ENCODE measurements at places on chromosomes 3 and 15. TPM values are rescaled to one million over a fixed set of nuclear protein-coding genes. Genes with fewer than 3 reads are reported as not detected.

The PLCL2 gene
- 64.5 TPM for total RNA-seq

DNA sequence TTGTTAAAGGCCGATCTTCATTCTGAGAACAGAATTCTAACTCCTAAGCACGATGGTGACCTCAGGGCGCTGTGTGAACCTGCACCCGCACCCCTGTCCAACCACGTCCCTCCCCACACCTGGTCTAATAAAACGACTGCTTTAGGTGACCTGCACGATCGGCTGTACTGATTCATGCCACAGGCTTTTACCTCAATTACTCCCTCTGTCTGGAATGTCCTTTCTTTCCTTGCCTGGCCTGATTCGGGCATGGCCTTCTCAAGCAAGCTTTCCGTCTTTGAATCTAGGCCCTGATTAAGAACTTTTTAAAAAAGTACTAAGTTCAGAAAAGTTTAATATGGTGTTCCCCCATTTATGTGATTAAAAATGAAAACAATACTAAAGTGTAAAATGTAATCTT, 842 bp upstream of the U2SURP start:
- no peak for DNase-seq

The LYZL4 gene
- not detected for total RNA-seq

The FGF12 gene
- total RNA-seq, result 356 TPM

GRCh38 chr3:126472277-126473006, 3.2 kb downstream of the ZXDC start:
- peak; percentile 73 for DNase-seq

The LINGO1 gene
- 0.81 TPM for total RNA-seq

The ZNF860 gene
- total RNA-seq, result 0.08 TPM

DNA sequence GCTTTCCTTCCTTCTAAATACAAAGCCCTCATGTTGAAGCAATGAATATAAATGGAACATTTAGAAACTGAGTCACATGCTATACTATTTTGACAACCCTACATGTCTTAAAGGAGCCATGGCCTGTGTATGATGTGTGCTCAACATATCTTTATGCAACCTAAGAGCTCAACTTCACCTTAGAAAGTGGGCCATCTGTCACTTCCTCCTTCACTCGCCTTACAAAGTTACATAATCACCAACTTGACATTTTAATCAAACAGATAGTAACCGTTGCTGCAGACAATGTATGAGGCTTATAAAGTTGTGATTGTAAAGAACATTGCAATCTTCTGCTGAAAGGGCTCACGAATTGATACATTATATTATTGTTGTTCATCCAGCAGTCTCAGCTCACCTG, 163.6 kb downstream of the SERPINI1 start:
- no peak for DNase-seq

The ZNF502 gene
- total RNA-seq, result 4.1 TPM

GRCh38 chr15:72402726-72403125, 4.6 kb downstream of the TMEM202 start:
- DNase-seq, result no peak

GRCh38 chr15:60441331-60441730, 37.6 kb downstream of the ICE2 start:
- no peak for DNase-seq

The SPTSSB gene
- not detected for total RNA-seq

DNA sequence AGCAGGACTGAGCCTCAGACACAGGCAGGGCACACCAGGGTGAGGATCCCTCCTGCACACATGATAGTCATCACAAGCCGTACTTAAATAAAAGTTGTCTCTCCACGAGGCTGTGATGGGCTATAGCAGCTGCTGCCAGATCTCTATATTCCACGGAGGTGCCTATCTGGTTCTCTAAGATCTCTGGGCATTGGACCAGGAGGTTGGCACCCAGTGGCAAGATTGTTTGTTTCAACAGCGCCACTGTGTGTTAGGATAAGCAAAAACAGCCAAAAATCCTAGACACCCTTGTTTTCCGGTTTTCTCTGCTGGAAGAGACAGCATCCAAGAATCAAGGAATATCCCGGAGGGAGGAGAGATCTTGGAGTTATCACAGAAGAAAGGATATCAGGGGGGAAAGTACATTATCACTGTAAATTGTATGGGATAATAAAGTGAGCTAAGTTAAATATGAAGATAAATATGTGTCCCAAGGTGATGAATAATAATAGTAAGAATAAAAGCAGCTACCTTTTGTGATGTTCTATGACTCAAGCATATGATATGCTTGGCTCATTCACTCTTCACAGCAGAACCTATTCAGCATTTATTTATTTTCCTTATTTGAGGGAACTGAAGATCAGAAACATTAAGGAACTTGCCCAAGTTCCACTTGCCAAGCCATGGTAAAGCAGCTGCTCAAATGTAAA, 90.6 kb upstream of the AKAP13 start:
- DNase-seq, result peak; percentile 61

All from Right ventricle myocardium superior (tissue), 1 donor.